Stimulated activated CD4-positive, alpha-beta T cell treated with anti-CD3 and anti-CD28 coated beads, Interleukin-4, amount 100 ng/mL, for 1 hour (primary cell): ENCODE measurements at places on chromosomes 5 and 9.

GRCh38 chr5:175889910-175890684 lies 18.7 kb downstream of the CPLX2 start:
- no peak for DNase-seq

DNA sequence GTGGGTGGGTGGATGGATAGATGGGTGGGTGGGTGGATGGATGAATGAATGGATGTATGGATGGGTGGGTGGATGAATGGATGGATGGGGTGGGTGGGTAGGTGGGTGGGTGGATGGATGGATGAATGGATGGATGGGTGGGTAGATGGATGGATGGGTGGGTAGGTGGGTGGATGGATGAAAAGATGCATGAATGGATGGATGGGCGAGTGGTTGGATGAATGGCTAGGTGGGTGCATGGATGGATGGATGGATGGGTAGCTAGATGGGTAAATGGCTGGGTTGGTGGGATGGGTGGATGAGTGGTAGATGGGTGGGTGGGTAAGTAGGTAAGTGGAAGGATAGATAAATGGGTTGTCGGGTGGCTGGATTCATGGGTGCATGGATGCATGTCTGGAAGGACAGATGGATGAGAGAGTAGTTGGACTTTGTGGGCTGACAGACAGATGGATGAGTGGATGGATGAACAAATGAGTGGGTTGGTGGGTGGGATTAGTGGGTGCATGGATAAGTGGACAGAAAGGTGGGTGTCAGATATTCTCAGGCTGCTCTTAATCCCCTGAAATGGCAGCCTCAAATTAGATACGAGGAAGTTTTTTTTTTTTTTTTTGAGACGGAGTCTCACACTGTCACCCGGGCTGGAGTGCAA lies 100.8 kb upstream of the SARDH start:
- no peak for DNase-seq

DNA sequence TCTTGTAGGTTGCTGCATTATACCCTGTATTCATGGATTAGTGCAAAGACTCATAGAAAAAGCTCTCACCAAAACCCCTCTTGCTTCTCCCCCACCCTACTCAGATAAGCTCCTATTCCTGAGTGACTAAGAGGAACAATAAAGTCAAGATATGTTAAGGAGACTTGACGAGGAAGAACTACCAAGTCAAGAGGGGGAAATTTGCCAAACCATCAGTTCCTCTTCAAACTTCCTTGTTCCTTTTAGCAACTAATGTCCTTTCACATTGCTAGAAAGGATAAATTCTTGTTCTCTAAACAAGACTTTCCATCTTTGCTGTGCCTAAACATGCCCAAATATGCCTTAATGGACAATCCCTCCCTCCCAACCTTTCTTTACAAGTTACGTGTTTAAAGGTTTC lies 27.0 kb downstream of the CNOT8 start:
- DNase-seq: no peak

GRCh38 chr9:95157481-95158151 lies 159.9 kb downstream of the FANCC start:
- no peak for DNase-seq

DNA sequence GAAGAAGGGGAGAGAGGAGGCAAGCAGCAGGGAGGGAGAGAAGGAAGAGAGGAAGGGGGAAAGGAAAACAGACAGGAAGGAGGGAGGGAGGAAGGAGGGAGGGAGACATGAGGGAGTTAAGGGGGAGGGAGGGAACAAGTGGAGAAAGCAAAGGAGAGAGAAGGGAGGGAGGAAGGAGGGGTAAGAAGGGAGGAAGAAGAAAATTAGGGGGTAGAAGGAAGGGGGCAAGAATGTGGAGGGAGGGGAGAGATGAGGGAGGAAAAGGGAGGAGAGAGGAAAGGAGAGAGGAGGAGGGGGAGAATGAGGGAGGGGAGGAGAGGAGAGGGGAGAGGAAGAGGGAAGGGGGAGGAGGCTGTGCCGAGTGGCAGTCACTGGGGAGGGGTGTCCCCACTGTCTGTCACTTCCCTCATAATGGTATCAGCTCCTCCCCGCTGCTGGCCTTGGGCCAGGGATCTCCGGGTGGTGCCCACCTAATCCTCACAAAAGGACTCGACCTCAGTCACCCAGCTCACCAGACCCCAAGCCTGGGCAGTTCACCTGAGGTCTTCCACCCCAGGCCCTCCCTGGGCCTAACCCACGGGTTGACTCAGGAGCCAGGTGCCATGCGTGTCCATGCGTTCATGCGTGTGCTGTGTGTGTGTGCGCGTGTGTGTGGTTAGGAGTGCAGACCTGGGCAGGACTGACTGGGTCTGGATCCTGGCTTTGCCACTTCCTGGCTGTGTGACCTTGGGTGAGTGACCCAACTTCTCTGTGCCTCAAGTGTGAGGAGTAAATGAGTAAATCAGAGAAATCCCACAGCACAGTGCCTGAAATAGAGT lies 18.1 kb downstream of the C9orf50 start:
- no peak for DNase-seq

- DNase-seq: no peak
Measured at GRCh38 chr9:107397076-107398044, 92.2 kb downstream of the KLF4 start.

- DNase-seq: no peak
Measured at GRCh38 chr5:40381676-40382363, 297.9 kb upstream of the PTGER4 start.

DNA sequence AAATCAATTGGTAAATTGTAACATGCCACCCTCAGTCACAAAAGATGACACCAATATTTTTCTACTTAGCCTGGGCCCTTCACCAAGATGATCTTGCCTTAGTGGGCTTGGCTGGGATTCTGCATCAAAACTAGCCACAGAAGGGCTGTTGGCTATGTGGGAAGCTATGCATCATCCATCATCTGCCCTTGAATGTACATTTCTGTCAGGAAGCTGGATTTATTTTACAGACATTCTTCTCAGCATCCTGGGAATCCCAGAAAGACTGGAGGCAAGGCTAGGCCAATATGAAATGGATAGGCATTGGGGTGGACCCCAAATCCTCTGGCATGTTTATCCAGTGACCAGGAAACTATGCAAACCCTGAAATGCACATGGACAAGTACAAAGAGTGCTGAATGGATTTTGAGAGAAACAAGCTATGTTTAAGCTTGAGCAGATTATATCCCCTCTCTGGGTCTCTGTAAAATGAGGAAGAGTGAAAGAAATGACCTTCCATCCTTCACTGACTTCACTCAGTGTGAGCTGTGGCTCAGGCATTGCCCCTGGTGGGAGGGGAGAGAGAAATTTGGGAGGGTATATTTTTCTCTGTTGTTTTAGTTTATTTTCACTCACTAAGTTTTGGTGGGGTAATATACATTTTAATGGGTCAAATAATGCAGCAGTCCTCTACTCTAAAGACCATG lies 283.6 kb downstream of the EBF1 start:
- no peak for DNase-seq
